ENCODE measurements at places on chromosomes 1 and 21.

GRCh38 chr1:104624538-104624937, 874.8 kb downstream of the AMY1C start:
- no peak for DNase-seq

DNA sequence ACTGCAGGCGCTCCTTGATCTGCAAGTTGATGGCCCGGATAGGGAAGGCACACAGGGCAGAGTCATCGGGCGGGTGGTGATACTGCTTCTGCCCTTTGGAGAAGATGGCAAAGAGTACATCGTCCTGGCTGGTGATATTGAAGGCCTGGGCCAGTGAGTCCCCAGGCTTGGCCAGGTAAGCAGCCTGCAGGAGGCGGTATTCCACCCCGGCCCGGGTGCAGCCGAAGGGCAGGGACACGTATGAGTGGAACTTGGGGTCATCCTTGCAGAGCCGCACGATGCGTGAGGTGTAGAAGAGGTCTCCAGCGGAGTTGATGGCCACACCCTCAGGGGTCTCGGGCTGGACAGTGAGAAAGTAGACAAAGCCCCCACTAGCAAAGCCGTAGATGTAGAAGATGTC, 27.4 kb downstream of the PLXNA2 start:
- DNase-seq = no peak

DNA sequence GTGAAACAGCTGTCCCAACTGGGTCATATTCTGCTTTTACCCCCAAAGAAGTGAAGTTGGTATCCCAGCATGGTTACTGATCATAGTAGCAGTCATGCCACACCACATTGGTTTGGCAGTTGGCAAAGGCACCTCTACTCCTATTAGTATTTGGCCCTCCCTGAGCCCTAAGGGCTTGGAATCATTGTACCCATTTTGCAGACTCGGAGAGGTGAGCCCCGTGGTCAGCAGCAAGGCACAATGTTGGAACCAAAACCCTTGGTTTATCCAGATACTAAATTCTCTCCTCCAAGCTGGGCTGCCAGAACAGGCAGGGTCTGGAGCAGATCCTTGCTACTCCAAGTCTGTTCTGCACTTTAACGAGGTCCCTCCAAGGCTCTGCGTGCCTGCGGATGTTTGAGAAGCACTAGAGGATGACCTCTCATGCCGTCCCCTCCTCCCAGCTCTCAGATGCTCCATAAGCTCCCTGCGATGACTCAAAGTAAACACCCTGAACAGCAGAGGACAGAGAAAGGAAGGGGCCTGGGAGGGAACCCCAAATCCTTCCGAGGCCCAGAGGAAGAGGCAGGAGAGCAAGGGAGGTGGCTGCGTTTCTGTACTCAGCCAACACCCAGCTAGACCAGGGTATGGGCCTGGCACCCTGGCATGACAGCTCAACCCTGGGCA, 89.3 kb downstream of the PAX7 start:
- DNase-seq = no peak

DNA sequence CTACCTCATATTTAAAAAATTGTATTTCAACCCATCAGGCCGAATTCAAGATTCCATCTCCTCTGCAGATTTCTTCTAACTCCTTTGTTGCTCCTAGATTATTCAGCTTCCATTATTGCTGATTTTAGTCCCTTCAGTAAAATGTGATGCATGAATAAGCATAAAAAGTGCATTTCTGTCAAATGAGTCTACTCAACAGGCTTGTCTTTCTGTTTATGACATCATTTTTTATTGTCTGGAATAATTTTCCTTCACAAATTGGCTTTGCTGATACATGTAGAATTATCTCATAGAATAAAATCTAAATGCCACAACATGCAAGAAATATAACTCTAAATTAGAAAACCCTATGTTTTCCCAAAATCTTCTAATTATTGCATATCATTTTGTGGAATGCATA, 1.6 kb upstream of the OR2M5 start:
- DNase-seq = no peak

GRCh38 chr1:76998582-76999223, 131.4 kb downstream of the ST6GALNAC5 start:
- no peak for DNase-seq

DNA sequence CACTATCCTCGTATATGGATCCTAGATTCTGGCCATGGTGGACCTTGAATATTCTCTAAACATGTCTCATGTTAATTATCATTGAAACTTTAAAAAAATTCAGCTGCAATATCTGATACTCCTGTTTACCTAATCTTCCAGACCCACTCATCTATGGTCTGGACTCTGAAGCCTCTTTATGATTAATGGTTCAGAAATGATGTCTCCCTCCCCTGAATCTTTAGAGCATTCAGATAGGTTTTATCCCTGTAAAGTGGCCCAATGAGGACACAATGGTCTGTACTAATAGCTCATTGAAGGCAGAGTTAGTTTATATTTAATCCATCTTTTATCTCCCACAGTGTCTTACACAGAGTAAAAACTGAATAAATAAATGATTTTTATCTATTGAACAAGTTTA, 53.0 kb upstream of the DUSP10 start:
- no peak for DNase-seq

GRCh38 chr1:117859901-117860300, 69.5 kb downstream of the GDAP2 start:
- DNase-seq = no peak

All from sciatic nerve (tissue), 2 donors.